ENCODE measurements at places on chromosomes 5 and 9.

DNA sequence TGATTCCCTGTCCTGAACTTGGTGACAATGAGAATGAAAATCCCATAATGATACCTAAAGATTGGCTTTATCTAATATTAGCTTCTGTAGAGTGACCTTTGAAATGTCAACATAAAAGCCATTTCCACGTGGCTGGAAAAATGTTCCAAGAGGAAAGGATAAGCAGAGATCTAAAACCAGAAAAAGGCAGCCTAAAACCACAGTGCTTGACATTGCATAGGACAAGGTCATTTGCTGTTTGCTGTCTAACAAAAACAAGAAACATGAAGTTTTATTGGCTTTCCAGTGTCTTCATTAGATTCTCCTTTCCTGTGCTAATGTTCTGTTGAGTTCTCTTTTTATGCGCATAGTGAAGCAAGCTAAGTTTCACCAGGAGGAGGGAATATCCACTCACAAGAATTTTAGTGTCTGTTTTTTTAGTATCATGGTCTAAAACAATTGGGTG lies 44.6 kb downstream of the CPEB4 start:
- DNase-seq = no peak

DNA sequence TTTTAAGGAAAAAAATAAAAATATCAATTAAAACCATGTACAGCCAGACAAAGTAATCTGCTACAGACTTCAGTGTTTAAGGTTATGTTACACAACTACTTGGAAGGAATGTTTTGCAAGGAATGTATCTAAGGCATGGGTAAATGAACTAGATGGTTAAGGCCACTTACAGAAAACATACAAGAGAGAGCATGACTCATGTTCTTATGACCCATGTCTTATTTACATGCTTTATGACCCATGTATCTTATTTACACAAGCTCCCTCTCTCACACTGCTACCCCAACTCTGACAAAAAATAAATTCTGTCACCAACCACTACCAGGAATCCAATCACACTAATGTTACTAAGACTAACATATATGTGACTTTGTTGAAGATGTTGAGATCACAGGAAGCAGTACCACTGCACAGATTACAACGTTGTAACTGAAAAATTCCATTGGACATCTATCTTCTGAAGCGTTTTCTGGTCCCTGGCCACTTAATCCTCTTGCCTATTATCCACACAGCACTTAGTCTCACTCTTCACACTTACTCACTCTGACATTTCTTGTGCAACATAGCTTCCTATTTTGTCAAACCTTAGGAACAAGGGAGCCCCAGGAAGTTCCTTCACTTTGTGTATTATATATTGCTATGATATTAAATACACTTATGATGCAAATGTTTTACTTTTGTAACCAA lies 1630.1 kb upstream of the C9orf72 start:
- no peak for DNase-seq

GRCh38 chr9:114460513-114461199 lies 44.6 kb downstream of the WHRN start:
- DNase-seq = no peak

DNA sequence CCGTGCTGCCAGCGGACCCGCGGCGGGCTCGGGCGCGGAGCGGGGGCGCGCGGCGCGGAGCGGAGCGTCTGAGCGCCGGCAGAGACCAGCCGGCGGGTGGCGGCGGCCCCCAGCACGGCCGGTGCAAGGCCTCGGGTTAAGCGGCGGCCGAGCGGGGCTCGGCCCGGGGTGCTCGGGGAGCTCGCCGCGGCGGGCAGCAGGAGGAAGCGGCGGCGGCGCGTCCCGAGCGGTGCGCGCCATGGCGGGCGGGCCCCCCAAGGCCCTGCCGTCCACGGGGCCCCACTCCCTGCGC lies 150 bp downstream of the SNX30 start:
- no peak for DNase-seq

DNA sequence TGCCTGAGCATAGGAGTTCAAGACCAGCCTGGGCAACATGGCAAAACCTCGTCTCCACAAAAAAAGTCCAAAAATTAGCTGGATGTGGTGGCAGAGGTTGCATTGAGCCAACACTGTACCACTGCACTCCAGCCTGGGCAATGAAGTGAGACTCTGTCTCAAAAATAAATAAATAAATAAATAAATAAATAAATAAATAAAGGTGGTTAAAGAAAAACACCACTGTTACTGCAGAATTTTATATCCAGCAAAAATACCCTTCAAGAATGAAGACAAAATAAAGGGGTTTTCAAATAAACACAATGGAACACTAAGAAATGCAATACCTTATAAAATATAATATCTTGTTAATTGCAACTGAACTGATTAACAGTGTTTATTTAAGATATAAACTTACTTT lies 150.2 kb upstream of the TBCA start:
- DNase-seq = no peak

DNA sequence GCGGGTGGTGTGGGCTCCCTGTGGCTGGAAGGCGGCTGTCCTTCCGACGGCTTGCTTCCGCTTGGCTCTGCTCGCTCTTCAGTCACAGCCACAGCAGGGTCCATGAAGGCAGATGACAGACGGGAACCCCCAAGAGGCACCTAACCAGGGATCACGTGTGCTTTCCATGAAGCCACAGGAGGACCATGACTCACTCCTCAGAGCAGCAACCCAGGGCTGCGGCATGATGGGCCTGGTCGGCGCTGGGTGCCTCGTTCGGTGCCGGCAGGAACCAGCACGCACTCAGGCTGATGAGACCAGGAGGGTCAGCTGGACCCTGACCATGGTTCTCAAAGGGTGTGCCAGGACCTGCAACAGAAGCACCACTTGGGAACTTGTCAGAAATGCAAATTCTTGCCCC lies 32.8 kb upstream of the MED10 start:
- no peak for DNase-seq

DNA sequence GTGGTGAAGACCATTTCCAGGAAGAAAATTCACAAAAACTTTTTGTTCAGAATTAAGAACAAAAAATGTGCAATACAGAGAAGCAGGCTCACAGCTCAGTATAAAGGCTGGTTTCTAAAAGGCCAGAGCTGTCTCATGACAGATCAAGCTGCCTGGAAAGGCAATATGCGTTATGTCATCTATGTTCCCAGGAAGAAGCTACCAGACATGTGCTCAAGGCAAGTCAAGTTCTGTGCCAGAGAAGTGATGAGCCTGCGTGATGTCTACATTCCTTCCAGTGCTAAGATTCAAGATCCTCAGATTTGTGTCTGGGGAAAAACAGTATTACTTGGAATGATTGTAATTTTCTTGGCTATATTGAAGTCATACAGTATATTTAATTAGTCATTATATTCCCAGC lies 104.3 kb downstream of the PDE4D start:
- DNase-seq = no peak
